ENCODE measurements at places on chromosomes 3 and 15.
A peak's percentile ranks its signal among the peaks of the same experiment; 100 is the strongest.

GRCh38 chr15:45225506-45226273, 26.3 kb upstream of the SLC28A2 start:
- no peak for DNase-seq

DNA sequence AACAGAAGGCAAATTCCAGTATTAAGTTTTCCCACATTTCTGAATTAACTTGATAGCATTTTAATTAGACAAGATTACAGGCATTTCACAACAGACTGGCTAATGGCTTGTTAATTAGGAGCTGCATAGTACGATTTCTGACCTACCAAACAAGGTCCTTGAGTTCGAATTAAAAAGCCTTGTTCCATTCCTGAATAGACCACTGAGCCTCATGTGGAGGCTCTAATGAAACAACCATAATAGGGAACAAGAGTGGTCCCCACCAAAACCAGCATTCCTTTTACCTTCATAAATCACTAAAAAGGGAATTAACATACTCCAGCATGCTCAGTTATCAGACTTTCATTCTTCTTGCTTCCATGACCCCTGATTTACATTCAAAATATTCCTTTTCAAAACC, 66.4 kb downstream of the PRTG start:
- DNase-seq: no peak

GRCh38 chr3:55720614-55721013, 233.5 kb upstream of the WNT5A start:
- no peak for DNase-seq

- no peak for DNase-seq
These were observed 42.1 kb upstream of the TASOR start for GRCh38 chr3:56725175-56725574.

GRCh38 chr15:33956397-33956796, 11.9 kb upstream of the CHRM5 start:
- DNase-seq: no peak

DNA sequence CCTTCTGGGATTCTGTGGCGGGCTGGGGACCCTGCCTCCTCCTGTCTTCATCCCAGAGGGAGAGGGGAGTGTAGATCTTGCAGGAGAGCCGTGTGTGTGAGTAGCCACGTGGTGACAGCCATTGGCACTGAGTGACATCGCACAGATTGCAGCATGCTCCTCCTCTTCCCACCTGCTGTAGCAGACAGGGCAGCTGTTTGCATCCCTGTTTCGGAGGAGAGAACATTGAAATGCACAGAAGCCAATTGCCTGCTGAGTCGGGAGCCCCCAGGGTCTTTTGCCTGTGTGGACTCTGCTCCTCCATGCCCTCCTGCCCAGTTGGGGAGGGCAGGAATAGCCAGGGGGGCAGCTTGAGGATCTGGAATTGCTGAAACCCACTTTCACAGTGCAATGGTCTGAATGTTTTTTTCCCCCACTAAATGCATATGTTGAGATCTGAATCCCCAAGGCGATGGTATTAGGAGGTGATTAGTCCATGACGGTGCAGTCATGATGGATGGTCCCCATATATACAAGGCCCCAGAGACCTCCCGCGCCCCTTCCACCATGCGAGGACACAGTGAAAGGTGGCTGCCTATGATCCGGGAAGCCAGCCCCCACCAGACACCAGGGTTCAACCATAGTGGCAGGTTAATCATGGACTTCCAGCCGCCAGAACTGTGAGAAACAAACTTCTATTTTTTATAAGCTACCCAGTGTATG, 66.8 kb downstream of the CHRNA7 start:
- no peak for DNase-seq

GRCh38 chr3:139893963-139894642, 40.9 kb upstream of the CLSTN2 start:
- DNase-seq: no peak

DNA sequence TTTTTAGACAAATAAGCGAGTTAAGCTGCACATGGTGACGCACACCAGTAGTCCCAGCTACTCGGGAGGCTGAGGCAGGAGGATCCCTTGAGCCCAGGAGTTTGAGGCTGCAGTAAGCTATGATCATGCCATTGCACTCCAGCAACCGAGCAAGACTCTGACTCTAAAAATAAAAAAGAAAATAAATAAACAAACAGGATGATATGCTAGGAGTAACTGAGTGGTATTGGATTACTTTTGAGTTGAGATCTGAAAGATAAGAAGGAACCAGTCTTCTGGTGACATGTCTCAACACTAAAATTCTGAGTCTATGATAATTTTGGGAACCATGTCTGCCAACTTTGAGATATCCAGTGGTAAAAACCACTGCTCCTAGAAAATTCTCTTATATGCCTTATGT, 109.1 kb upstream of the SKOR1 start:
- no peak for DNase-seq

DNA sequence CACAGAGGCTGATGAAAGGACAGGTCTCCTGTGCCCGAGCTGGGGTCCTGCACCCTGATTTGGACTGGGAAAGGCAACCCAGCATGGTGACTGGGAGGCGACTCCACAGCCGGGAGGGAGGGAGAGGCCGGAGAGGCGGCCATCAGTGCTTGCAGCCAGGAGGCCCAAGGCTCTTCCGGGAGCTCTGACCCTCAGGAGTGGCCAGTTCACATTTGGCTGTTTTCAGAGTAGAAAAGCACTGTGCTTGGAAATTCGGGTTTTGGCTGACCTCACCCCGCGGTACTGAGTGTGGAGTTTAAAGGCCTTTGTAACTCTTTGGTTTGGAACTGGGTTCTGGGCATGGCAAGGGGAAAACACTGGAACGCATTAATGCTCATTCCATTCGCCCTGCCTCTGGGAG, 31.9 kb downstream of the SMAD6 start:
- no peak for DNase-seq

- DNase-seq: no peak
These were observed 52.0 kb upstream of the TRPM1 start for GRCh38 chr15:31153531-31153930.

DNA sequence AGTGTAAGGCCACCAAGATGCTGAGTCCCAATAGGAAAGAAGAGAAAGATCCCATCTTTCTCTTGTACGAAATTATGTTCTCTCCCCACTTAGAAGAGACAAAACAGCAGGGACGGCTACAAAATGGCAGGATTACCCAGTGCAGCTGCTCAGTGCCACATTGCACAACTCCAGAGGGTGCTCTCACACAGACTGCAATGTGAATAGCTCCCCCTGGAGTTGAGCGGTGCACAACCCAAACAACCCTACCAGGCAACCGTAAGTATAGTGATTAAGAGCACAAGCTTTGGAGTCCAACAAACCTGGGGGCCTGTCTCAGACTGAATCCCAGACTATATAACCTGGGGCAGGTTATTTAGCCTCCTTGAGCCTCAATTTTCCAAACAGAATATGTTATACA, 3.1 kb upstream of the BHLHE40 start:
- no peak for DNase-seq

- no peak for DNase-seq
These were observed 36.6 kb upstream of the MAGEF1 start for GRCh38 chr3:184748219-184749135.

GRCh38 chr15:29944925-29945324, 122.7 kb upstream of the TJP1 start:
- DNase-seq: no peak

GRCh38 chr15:98513428-98513986, 134.8 kb upstream of the IGF1R start:
- DNase-seq: no peak

- DNase-seq: no peak
These were observed 177.8 kb downstream of the WNT5A start for GRCh38 chr3:55309336-55309735.

DNA sequence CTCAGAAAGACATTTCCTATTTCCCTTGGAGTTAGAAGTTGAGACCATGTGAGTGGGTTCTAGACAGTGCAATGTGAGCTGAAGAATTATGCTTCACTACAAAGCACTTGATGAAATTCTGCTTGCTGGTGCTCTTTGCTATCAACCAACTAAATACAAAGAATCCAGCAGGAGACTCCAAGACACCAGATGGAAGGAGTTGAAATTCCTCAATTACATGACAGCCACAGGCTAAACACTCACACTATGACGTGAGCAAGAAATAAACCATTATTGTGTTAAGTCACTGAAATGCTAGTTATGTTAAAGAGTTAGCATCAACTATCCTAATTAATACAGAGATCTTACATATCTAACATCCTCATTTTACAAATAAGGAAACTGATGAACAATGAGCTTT, 8.2 kb upstream of the MAP4 start:
- no peak for DNase-seq

- no peak for DNase-seq
These were observed 612.9 kb downstream of the ROBO1 start for GRCh38 chr3:79154865-79155264.

DNA sequence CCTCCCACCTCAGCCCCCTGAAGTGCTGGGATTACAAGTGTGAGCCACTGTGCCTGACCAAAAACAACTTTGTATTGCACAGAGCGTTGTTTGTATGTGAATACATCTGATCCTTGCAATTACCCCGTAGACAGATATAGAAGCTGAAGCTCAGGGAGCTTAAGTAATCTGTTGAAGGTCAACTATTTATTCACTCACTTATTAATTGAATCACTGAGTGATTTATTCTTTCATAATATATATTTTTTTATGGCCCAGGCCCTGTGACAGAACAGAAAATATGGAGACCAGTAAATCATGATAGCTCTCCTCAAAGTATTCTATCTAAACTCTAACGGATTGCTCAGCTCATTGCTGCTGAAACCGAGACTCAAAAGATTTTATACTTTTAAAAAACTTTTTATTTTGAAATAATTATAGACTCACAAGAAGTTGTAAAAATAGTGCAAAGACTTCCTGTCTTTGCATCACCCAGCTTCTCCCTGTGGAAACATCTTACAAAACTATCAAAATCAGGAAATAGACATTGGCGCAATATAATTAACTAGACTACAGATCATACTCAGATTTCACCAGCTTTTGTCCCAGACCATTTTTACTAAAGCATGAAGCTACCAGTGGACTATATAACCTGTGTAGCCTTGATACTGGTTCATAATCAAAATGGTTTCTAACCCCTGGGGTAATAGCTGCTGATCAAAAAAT, 466.1 kb downstream of the PDCD6IP start:
- DNase-seq: no peak

DNA sequence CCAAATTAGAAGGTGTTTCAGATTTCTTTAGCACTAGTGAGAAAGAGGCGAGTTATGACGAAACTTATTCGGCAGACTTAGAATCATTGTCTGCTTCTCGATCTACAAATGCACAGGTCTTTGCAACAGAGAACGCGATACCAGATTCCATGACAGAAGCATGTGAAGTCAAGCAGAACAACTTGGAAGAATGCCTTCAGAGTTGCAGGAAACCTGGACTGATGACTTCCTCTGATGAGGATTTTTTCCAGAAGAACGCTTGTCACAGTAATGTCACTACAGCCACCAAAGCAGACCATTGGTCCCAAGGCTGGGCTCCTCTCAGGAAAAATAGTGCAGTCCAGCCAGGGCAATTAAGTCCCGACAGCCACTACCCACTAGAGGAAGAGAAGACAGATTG, 50.6 kb downstream of the CDAN1 start:
- no peak for DNase-seq

DNA sequence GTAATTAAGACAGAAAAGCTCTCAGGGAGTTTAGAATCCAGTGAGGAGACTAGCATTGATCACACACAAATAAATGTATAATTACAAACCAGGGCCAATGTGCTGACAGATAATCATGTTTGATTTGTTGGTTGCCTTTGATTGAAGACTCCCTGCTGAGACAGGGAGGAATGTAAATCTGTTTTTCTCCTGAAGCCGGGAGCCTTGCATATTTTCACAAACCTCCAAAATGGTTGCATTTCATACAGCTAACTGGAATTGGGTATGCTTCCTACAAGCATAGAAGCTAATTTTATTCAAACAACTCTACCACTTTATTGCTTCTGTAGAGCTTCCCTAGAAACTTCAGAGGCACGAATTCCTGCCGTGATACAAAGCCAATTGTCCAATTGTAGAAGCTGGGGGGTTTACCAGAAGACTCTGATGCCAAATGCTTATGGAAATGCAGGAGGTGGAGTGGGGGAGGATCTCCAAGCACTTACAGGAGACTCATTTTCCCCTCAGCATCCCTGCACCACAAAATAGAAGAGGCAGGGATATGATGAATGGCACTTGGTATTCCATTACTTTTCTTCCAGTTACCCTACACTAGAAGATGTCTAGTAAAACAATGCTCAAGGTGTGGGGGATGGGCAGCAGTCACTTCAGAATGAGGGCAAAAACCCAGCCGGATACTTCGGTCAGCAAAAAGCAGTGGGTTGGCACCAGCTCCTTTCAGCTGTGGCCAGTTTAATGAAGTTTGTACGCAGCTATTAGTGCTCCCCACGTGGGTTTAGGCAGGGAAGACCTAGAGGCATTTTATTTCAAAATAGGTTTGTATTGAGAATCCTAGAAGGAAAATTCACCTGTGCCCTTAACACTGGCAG, 11.4 kb upstream of the MEX3B start:
- DNase-seq: peak; percentile 15

- DNase-seq: no peak
These were observed 182.4 kb upstream of the DPH6 start for GRCh38 chr15:35728219-35728940.

- no peak for DNase-seq
These were observed 13.9 kb downstream of the TMEM45A start for GRCh38 chr3:100506355-100506754.

GRCh38 chr3:169303660-169304059, 359.9 kb downstream of the MECOM start:
- no peak for DNase-seq

- DNase-seq: no peak
These were observed 457.7 kb upstream of the THRB start for GRCh38 chr3:24952388-24952787.

GRCh38 chr15:73046073-73046472, 6.2 kb upstream of the NEO1 start:
- no peak for DNase-seq

GRCh38 chr3:67033079-67033478, 35.0 kb downstream of the KBTBD8 start:
- no peak for DNase-seq

DNA sequence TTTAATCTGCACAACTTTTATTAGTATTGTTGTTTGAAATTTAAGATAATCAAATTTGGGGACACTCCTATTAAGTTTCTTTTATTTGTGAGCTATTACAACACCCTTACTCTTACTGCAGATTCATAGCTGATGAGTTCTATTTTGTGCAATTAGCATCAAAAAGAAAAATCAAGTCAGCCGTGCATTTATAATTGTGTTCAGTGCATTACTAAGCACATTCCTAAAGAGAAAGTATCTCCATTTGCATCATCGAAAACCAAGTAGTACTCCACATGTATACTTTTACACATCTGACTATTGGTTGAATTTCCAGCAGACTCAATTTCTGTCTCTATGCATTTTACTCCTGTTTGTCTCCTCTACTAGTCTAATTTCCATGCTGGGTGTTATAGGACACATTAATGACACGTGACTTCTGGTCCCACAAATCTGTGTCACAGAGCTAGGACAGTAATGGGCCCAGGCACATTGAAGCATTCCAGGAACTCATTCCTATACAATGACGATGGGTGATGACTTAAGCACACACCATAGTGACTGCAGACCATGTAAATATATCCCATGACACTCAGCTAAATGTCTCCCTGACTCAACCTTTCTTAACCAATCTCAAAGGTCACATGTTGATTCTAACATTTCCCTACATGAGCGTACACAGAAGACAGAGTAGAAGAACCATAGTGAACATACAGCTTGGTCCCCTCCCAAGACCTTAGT, 477.5 kb downstream of the LPP start:
- no peak for DNase-seq

- no peak for DNase-seq
These were observed 53.9 kb downstream of the RLBP1 start for GRCh38 chr15:89167267-89168176.

All from nephron progenitor cell (in vitro differentiated cells).